ENCODE measurements at places on chromosomes 3 and 15.

GRCh38 chr3:138782755-138783154, 52.0 kb downstream of the PIK3CB start:
- DNase-seq = no peak

GRCh38 chr3:40901796-40902195, 297.5 kb upstream of the CTNNB1 start:
- DNase-seq = no peak

GRCh38 chr3:120457827-120458226, 7.0 kb upstream of the FSTL1 start:
- DNase-seq = no peak

- no peak for DNase-seq
Measured at GRCh38 chr3:36482256-36482655, 102.0 kb downstream of the STAC start.

DNA sequence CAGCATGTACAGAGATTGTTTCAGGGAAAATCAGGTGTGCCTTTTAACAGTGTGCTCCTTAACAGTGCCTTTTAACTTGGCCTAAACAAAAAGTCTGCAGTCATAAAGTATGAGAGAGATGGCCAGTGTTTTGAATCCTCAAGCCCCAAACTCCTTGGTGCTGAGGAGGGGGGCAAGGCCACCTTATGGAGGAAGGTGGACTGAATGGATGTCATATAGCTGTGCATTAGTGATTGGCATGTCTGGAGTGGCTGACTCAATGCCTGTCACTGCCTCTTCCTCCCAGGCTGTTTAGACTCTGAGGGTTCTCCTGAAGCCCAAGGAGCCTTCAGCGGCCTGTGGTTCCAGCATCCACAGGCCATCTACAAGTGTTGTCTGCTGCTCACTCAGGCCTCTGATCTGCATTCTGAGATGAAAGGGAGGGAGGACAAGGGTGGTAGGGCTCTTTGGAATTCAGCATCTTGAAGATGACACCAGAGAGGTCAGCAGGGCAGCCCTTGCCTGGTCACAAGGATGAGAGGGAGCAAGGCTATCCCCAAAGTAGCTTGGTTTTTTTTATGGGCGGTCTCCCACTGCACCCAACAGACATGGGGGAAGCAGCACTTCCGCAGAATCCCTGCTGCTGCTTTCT, 1.5 kb downstream of the FOXL2NB start:
- no peak for DNase-seq

DNA sequence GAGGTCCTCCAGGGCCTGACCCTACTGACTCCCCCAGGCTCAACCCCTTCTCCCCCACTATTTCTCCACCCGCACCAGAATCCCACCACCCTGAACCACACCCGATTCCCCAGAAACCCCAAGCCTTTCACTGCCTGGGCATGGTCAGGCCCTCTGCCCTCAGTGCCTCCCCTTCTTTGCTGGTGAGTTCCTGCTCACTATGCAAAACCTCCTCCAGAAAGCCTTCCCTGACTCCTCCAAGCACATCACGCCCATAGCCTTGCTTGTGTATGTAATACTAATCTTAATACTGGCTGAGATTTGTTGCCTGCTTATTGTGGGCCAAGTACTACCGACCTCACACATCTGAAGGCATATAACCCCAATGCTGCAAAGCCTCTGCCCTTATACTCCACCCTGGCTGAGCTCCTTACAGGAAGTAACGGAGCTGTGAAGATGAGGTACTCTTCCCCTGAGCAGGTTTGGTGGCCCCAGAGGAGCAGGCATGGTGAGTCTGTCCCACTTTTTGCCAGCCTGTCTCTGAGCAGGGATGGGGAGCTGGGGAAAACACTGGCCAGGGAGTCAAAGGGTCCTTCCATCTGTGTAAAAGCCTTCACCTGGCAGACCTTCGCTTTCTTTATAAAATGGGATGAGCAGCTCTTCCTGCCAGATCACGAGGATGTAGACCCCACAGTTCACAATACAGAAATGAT, 9.5 kb downstream of the RAB6B start:
- no peak for DNase-seq

- DNase-seq = peak; percentile 23
Measured at GRCh38 chr3:134067531-134068161, 37.9 kb upstream of the SLCO2A1 start.

GRCh38 chr3:47337656-47338055, 43.2 kb upstream of the PTPN23 start:
- DNase-seq = no peak

- DNase-seq = no peak
Measured at GRCh38 chr15:60764408-60764963, 285.5 kb upstream of the ICE2 start.

- peak; percentile 81 for DNase-seq
Measured at GRCh38 chr3:132352556-132353143, 35.4 kb downstream of the ACP3 start.

DNA sequence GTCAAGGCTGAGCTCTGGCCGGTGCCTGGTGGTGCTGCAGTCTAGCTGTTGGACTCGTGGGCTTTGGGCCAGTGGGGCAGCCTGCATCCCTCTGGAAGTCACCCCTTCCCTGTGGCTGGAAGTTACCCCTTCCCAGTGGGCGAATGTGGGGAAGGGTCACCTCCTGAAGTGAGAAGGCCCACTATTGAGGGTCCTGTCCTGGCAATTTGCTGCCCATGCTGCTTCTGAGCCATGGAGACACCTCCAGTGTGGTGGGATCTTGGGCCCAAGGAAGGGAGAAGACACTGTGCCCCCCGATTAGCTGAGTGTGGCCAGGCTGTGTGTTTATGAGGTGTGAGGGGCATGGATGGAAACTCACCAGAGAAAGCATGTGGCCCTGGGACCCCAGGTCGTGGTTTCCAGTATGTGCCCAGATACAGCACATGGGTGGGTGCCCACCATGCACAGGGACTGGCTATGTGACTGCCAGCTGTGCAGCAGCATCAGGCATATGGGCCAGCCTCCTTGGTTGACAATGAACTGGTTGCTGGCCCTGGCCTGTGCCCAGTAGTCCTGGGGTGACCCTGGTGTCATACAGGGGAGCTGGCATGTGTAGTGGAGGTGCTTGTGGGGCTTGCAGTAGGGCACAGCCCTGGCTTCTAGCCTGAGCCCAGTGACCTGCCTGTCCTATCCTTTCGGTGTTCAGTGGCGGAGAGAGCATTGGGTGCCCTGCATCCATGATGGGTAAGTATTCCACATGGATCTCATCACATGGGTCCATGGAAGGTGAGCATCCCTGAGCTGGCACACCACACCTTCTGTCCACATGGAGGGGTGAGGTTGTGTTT, 221.2 kb downstream of the SNRPN start:
- DNase-seq = no peak

DNA sequence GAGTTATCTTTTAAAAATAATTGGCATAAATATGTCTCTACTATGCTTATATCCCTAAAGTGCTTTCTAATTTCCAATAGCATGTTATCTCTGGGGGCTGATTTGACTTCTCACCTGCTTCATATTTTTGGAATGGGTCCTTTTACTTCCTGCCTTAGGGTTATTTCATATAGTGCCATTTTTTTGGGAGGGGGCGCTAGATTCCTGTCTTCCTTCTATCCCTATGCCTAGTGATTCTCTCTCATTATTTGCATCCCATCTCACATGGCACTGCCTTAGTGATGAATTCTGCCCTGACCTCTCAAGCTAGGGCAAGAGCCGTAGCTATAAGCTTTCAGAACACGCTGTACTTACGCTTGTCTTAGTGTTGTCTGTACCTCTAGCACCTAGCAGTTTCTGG, 150.3 kb upstream of the SLITRK3 start:
- DNase-seq = no peak

DNA sequence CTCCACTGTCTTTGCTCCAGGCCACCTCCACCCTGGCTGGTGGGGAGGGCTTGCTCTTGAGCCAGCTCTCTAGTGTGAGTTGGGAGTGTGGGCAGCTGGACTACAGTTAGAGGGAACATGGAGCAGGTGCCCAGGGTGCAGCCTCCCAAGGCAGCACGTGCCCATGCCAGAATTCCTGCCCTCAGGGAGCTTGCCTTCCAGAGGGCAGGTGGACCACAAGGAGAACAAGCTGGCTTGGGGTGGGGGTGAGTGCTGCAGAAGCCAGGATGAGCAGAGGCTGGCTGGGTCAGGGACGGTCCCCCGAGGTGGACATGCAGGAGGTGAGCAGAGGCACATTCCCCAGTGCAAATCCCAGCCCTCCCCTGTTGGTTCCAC, 89.5 kb downstream of the VGLL4 start:
- DNase-seq = no peak

DNA sequence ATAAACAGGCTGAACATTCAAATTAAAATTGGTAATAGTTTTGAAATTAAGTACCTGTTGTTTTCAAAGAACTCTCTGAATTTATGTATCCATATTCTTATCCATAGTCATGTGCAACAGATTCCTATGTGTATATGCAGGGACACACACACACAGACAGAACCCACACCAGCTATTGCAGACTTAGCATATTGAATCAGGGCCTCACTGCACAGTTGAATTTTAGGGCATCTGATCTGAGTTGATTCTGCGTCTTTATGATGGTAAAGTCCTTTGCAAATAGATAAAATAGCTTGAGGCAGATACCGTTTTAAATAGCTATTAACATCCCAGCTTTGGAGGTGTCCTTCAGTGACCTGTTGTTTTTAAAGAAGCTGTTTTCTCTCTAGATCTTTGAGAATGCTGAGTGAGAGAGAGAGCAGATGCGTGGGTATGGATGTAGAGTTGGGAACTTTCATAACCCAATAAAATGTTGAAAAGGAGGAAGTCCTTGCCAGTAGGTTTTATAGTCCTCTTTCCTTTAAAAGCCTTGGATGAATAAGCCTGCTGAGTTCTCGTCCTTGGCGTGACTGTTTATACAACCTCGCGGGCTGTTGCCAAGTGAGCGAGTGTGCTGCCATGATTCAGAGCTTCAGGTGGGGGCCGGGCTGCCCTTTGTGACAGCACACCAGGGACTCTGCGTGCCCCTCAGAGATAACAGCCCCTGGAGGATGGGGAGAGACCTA, 18.3 kb downstream of the MYZAP start:
- DNase-seq = peak; percentile 79

DNA sequence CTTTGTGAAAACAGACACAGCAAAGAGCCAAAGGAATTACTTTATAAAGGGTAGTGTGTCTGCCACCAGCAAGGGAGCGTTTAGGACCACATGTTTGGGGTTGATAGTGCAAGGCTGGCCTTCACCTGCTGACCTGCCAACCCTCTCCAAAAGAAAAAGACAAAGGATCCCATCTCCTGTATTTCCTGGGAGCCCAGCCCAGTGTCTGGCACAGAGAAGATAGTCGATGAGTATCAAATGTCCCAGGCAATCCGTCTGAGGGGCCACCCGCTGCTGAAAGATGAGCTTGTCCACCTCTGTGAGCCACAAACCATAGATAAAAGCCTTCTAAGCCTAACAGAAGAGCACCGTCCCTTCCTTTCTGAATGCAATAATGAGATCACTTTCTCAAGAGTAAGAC, 154.8 kb upstream of the CTNNB1 start:
- DNase-seq = no peak

- no peak for DNase-seq
Measured at GRCh38 chr3:192068464-192069254, 607.7 kb downstream of the PYDC2 start.

GRCh38 chr15:50228866-50229265, 36.7 kb downstream of the HDC start:
- DNase-seq = no peak

DNA sequence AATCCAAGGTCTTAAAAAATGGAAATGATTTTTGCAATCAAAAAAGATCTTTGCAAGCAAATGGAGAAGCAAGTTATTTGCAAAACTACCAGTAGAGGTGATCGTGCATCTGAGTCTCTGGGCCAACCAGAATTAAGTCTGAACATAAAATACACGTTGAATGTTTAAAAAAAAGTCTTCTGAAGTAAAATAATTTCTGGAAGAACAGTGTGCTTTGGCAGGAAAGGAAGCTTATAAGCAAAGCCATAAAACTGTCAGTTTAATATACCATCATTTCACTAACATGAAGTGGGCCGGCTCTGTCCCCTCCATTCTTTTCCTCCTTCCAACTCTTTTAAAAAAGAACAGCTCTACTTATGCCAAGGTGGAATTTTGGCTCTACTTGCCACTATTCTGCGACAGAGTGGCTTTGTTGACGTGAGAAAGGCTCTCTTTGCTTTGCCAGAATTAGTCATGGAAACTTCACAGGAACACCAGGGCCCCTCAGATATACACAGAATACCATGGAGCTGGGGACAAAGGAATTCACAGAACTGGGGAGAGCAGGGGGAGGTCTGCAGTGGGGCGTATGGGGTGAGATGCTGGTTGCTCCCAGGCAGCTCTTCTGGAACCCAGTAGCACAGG, 29.8 kb downstream of the FSTL1 start:
- no peak for DNase-seq

GRCh38 chr15:71118345-71118744, 3.1 kb downstream of the THSD4 start:
- DNase-seq = no peak

DNA sequence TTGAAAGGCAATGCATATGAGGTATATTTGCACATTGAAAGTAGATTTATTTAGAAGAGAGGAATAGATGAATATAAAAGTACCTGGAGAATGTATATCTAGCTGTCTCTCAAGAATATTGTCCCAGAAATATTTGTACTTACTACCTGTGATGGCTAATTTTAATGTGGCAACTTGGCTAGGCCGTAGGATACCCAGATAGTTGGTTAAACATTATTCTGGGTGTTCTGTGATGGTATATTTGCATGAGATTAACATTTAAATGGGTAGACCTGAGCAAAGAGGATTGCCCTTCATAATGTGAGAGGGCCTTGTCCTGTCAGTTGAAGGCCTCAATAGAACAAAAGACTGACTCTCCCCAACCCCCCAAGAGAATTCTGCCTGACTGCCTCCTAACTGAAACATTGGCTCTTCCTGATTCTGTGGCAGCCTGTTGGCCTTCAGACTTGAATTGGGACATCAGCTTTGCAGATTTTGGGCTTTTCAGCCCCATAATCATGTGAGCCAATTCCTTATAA, 69.4 kb upstream of the FILIP1L start:
- DNase-seq = no peak

DNA sequence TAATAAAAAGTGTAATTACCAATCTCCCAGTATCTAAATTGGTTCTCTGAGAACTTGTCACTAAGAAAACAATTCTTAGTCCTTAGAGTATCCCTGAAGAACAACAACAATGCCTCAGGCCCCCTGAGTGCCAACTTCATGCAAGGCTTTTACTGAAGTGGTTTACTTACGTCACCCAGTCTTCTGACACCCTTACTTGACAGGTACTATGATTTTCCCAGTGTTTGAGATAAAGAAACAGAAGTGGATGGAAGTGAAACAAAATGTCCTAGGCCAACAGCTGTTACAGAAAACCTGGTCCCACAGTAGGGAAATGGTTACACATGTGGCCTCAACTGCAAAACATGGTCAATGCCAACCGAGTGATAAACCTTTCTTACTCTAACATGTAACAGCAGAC, 331.1 kb downstream of the FOXP1 start:
- no peak for DNase-seq

- DNase-seq = peak; percentile 87
Measured at GRCh38 chr3:31253782-31254181, 278.9 kb upstream of the STT3B start.

All from MCF 10A (cell line).